ENCODE measurements at places on chromosomes 1 and 21.

- DNase-seq = no peak
Measured at GRCh38 chr1:152919071-152919470, 10.7 kb downstream of the IVL start.

- DNase-seq = no peak
Measured at GRCh38 chr1:228445490-228445842, 28.8 kb upstream of the TRIM17 start.

GRCh38 chr1:75135573-75136194 is 1.5 kb downstream of the LHX8 start:
- DNase-seq = no peak

GRCh38 chr1:111611986-111612385 is 7.6 kb upstream of the RAP1A start:
- no peak for DNase-seq

- DNase-seq = no peak
Measured at GRCh38 chr1:17558954-17559614, 19.6 kb downstream of the ARHGEF10L start.

Data from germinal center (tissue), 1 donor.